Stimulated activated CD4-positive, alpha-beta T cell treated with anti-CD3 and anti-CD28 coated beads, Interleukin-15, amount 100 ng/mL, for 24 hours (primary cell): ENCODE measurements at places on chromosomes 11 and 22.

- DNase-seq = no peak
Measured at GRCh38 chr11:8206251-8207079, 37.6 kb upstream of the RIC3 start.

- no peak for DNase-seq
Measured at GRCh38 chr22:44536411-44536810, 38.4 kb upstream of the RTL6 start.

DNA sequence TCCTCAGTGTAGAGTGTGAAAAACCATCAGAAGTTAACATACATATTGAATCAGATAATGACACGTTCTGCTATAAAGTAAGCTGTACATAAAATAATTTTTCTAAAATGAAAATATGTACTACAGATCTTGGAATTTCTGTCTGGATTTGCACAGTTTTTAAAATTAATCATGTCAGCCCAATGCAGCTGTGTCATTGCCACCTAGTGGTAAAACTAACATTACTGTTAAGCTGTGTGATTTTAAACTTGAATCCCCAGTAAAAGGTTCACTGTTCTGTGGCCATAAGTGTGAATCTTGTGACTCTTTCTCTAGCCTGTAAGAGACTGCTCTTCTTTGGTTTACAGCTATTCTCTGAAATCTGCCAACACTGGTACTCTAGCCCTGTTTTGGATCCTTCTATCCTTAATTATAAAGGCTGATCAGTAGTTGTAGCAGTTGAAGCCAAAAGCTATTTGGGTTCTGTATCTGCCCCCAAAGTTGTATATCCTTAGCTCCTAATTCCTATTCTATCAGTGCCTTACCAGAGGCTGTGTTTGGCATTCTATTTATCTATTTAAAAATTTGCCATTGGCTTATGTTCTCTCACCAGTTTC is 4.0 kb downstream of the JRKL start:
- DNase-seq = no peak

- DNase-seq = no peak
Measured at GRCh38 chr11:97610000-97610399, 1220.2 kb downstream of the JRKL start.

DNA sequence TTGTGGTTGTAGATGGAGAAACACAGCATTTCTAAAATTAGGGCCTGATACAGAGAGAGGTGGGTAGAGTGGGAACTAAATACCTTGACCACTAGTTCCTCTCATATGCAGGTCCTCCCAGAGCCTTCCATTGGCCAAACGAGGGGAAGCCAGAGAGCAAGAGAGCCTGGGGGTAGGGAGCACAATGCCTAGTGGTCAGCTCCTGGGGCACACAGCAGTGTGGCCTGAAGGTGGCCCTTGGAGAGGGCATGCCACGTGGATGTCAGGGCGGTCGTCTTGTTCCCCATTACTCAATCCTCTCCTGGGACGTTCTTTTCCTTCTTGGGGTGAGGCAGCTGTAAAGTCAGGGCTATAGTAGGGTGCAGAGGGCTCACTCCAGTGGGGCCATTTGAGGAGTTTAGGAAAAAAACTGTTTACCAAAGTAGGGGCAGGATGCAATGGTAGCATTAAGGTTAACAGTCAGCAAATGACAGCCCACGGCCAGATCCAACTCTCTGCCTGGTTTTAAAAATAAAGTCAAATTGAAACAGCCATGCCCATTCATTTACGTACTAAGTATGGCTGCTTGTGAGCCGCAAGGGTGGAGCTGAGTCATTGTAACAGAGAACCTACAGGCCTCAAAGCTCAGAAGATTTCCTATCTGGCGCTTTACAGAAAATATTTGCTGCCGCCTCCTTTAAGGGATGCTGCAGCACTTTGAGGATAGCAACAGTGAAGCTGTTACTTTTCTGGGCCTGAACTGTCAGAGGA is 7.6 kb downstream of the MYO18B start:
- peak; percentile 63 for DNase-seq

- DNase-seq = no peak
Measured at GRCh38 chr11:86287468-86287796, 14.6 kb upstream of the HIKESHI start.

DNA sequence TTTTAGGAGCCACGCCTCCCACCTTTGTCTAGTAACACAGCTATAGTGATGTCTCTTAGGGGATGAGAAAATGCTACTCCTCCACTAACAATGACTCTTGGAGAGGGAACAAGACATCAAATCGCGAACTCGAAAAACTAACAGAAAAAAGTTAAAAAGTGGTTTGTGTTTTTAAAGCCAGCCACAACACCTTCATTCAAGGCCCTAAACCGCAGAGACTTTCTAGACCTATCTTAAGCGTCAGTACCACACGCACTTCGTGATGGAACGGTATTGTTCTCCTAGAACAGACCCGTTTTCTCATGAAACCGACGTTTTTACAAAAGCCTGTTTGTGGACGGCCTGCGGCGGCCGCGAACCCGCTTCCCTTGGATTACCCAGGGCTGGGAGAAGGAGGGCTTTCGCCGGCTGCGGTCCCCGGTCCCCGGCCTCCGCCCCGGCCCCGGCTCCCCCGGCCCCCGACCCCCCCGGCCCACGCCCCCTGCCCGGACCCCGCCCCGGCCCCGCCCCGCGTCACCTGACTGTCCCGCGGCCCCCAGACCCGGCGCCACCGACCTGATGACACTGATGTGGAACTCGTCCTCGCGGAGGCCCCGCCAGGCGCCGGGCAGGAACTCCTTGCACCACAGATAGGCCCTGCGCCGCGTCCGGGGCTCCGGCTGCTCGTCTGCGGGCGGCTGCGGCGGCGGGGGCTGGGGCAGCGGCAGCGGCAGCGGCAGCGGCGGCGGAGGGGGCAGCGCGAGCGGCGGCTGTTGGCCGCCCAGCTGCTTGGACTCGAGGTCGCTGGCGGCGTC is 718 bp downstream of the CHKA start:
- DNase-seq = peak; percentile 57

DNA sequence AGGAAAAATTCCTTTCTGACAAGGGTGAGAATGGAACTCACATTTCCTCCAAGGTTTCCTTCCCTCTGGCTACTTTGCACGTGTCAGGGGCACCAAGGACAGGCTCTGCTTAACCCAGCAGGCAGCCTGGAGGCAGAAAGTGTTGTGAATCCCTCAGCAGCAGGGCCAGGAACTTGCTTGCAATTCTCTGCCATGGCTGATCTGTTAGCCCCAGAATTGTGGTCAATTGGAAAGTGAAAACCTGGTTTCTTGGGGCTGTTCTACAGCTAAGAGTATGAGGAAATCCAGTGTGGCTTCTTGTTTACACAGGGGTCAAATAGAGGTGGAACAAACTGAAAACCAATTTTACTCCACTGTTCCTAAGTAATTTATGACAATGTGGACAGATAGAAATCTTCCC is 38.3 kb upstream of the CEP295 start:
- DNase-seq = no peak

GRCh38 chr11:132523929-132524328 is 1008.4 kb downstream of the OPCML start:
- DNase-seq = no peak

DNA sequence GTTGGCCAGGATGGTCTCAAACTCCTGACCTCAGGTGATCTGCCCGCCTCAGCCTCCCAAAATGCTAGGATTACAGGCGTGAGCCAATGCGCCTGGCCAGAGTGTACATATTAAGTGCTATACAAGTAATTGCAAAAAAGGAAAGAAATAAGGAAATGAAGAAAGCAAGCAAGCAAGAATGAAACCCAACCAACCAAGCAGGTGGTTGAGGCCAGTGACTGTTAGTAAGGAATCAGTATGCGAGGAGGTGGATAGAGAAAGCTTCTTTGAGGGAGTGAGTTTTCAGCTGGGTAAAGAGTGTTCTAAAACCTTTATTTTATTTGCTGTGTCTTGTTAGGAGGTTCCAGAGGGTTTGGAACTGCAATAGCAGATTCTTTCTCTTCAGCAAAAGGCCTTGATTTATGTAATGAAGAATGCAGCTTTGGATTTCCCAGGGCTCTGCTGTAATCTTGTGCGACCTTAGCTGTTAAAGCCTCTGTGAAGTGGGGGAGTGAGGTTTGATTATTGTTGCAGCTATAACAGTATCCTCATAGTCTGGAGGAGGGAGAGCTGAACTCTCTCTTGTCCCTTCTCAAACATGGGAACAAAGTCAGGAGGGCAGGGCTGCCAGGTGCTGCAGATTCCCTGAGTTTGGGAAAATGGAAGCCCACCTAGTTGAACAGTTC is 5.7 kb downstream of the AMPD3 start:
- no peak for DNase-seq

DNA sequence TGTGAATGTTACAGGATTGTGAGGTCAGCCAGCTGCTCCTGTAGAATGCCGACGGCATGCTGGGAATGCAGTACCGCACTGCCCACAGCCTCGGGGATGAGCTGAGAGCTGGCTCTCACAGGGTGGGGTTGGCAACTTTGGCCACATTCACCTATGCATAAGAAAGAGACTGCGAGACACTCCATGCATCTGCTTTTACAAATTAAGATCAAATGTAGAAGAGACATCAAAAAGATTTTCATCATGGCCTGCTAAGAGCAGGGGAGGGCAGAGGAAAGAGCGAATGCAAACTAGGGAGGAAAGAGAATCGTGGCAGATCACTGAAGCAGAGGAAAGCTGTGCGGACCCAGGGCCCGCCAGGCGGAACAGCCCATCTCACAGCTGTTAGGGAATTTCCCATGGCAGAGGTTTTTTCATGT is 49.8 kb upstream of the SPATA19 start:
- DNase-seq = no peak

DNA sequence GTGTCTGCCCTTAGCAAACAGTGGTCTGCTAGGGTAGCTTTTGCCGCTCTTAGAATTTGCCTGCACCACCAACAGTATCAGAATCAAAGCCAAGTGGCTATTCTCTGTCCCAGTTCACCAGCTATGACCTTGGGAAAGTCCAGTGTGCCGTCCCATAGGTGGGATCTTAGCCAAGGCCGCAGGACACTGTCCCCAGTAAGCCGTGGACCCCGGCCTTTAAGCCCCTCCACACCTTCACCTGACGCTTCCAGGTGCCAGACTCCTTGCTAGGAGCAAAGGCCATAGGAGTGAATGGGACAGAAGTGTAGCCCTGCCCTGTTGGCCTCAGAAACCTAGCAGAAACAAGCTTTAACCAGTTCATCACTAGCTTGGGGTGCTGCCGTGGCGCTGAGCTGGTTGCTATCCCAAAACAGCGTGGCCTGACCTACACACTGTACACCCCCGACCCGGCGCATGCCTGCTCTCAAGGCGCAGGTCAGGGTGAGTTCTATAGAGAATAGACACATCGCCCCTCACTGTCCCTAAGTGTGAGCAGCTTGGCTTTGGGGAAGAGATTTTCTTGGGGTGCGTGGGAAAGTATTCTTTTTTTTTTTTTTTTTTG is 4.5 kb downstream of the FADD start:
- DNase-seq = no peak

GRCh38 chr11:121631456-121631855 is 178.7 kb upstream of the SORL1-AS1 start:
- DNase-seq = no peak

DNA sequence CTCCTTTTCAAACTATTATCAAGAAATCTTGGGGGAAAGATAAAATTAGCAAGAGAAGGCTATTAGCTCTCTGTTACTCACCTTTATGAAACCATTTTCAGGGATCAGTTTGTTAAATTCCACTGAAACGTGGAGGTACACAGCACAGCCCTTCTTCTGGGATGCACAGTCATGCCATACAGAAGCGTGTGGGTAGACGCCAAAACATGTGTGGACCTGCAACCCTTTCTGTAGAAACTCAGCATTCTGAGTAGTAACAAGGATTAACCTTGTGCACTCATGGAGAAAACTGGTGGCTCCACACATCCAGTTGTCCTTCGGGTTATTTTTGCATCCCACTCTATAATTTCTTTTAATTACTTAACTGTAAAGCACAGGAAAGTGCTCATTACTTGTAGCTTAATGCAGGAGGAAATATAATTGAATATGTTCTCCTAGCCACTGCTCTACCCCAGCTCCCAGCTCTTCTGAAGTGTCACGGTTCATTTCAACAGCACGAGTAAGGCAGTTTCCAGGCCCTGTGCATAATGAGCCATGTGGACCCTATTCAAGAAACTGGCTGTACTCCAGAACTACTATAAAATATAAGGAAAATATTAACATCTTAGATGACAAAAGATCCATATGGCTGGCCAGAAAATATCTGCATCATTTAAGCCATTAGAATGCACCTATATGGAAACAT is 26.1 kb downstream of the BDNF start:
- no peak for DNase-seq

DNA sequence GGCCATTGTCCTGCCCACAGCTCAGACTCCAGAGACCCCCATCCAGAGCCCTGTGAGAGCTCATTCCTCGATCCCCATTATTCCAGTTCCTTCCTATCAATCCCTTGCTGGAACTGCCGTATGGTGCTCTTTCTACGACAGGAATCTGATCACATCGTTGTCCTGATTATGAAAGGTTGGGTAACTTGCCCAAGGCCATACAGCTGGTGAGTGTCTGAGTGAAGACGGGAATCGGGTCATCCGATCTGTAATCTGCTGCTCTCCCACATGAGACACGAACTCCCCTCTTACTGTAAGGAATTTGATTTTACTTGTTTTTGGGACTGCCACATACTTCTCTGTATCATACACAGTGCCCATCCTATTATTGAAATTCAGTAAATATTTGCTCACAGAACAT is 149.1 kb downstream of the OPCML start:
- no peak for DNase-seq

GRCh38 chr11:19441752-19442553 is 201.2 kb upstream of the E2F8 start:
- DNase-seq = peak; percentile 76

DNA sequence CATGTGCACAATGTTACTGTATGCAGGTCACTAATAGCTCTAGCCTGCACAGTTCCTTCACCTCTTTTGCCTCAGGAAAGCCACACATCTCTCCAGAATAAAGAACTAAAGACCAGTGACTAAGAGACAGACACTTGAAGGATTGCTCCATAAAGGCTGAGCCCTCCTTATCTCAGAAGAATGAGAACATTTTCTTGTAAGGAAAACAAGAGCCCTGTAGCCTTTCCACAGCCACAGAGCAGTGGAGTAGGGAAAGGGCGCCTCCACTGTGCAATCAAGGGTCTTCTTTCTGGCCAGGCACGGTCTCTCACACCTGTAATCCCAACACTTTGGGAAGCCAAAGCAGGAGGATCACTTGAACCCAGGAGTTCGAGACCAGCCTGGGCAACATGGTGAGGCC is 202.6 kb upstream of the TMEM45B start:
- no peak for DNase-seq
